ENCODE measurements at places on chromosomes 3 and 15. TPM values are rescaled to one million over a fixed set of nuclear protein-coding genes. Genes with fewer than 3 reads are reported as not detected.

The LRRC49 gene
- total RNA-seq = 12.5 TPM

The BNIP2 gene
- total RNA-seq = 68.0 TPM

The EXOG gene
- 17.9 TPM for total RNA-seq

The CPB1 gene
- not detected for total RNA-seq

The CELSR3 gene
- total RNA-seq = 7.4 TPM

The FOXL2 gene
- total RNA-seq = 0.24 TPM

The ADCY5 gene
- 15.3 TPM for total RNA-seq

The CCR5 gene
- not detected for total RNA-seq

The NRROS gene
- total RNA-seq = 0.13 TPM

The PLA2G4D gene
- not detected for total RNA-seq

The MRPS11 gene
- 41.9 TPM for total RNA-seq

The FES gene
- total RNA-seq = 2.2 TPM

The ADGRG7 gene
- not detected for total RNA-seq

The WDR5B gene
- 6.5 TPM for total RNA-seq

The GNAT1 gene
- total RNA-seq = not detected

The CACNA1D gene
- total RNA-seq = 0.48 TPM

The CLDN1 gene
- 41.4 TPM for total RNA-seq

The RNF168 gene
- total RNA-seq = 17.2 TPM

The ALDH1A2 gene
- total RNA-seq = 0.78 TPM

The FOXB1 gene
- not detected for total RNA-seq

The RARB gene
- total RNA-seq = 5.0 TPM

The PEX5L gene
- not detected for total RNA-seq

The SERINC4 gene
- total RNA-seq = not detected

Data from osteocyte (in vitro differentiated cells).